ENCODE measurements at places on chromosomes 5 and 9. TPM values are rescaled to one million over a fixed set of nuclear protein-coding genes. Genes with fewer than 3 reads are reported as not detected.

The CWC27 gene
- 6.5 TPM for total RNA-seq

The HACD4 gene
- total RNA-seq = 2.1 TPM

The IFNW1 gene
- total RNA-seq = not detected

The SPATA6L gene
- 2.1 TPM for total RNA-seq

The KIF4B gene
- not detected for total RNA-seq

The IFNA21 gene
- total RNA-seq = not detected

The BTNL8 gene
- not detected for total RNA-seq

The PCAT7 gene
- 0.13 TPM for total RNA-seq

The FIBCD1 gene
- 5.3 TPM for total RNA-seq

The PDE8B gene
- total RNA-seq = not detected

The TMEM167A gene
- total RNA-seq = 25.9 TPM

The FOXD4L5 gene
- total RNA-seq = not detected

All from mesangial cell (primary cell).